Calu3 (cell line): ENCODE measurements at places on chromosomes 6 and 20. TPM values are rescaled to one million over a fixed set of nuclear protein-coding genes. Genes with fewer than 3 reads are reported as not detected.

DNA sequence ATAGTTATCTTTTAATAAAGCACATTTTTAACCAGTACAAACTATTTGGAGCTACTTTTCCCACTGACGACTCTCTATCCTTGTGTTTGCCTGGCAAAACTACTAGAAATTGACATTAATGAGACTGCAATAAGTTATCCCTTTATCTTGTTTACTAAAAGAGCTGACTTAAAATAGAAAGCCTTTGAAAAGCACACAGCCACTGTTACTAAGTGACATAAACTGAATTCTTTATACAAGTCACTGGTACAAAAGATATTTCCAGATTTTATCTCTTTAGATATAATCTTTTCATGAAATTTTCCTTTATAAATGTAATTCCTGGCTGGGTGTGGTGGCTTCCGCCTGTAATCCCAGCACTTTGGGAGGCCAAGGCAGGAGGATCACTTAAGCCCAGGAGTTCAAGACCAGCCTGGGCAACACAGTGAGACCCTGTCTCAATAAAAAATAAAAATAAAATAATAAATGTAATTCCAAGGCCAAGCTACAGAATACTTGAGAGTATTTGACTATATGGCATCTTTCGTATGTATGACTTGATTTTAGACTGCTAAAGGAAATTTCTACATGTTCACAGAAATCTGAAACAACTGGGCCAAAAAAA lies 9.5 kb downstream of the MBOAT1 start:
- DNase-seq: no peak

GRCh38 chr6:1870251-1870650 lies 260.5 kb downstream of the FOXC1 start:
- DNase-seq: no peak

DNA sequence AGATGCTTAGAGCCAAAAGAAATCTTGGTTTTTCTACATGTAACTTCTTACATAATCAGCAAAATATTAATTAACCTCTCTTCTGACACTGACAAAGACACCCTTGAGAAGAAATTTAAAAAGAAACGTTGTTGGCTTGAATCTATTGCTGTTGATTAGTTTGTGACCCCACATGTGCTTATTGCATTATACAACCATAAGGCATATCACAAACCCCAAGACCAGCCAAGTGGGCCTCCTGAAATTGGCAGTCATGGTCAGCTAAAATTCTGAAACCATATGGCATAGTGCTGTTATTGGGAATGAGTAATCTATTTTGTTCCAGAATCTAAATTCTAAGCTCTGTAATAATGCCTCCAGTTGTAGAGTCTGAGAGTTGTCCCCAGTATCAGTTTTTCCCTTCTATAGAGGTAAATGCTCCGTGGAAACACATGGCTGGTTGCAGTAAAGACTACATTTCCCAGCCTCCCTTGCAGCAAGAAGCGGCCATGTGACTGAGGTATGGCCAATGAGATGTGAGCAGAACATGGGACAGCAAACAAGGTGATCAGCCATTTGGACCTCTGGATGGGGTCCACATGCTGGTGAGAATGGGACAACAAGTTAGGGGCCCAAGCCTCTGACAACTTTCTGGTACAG lies 42.3 kb upstream of the PTPN1 start:
- peak; percentile 70 for DNase-seq

GRCh38 chr20:2252419-2252997 lies 43.3 kb upstream of the TGM3 start:
- DNase-seq: no peak

ELOVL5 gene
- total RNA-seq: 95.7 and 114 TPM in 2 replicates

SLC52A3 gene
- 11.1 TPM in 2 replicates for total RNA-seq

FOXF2 gene
- 0.14 and 0.17 TPM in 2 replicates for total RNA-seq

DNA sequence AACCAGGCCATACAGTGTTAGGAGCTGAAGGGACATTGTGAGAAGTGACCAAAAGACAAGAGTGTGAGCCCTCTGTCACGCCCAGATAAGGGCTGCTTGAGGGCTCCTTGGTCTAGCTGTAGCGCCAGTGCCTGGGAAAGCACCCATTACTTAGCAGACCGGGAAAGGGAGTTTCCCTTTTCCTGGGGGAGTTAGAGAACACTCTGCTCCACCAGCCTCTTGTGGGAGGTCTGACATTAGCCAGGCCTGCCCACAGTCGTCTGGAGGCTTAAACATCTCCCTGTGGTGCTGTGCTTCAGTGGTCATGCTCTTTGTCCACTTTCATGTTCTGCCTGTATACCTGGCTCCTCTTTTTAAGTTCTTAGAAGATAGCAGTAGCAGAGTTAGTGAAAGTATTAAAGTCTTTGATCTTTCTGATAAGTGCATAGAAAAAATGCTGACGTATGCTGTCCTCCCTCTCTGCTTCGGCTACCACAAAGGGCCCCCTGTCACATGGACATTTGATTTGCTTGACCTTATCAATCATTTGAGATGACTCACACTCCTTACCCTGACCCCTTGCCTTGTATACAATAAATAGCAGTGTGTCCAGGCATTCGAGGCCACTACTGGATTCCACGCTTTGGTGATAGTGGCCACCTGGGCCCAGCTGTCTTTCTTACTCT lies 201.5 kb upstream of the ECI2 start:
- DNase-seq: no peak

GRCh38 chr6:45415788-45416518 lies 38.2 kb upstream of the SUPT3H start:
- no peak for DNase-seq

GRCh38 chr6:109783250-109783986 lies 92.3 kb downstream of the FIG4 start:
- DNase-seq: no peak

GRCh38 chr6:37495244-37495934 lies 4.3 kb downstream of the CCDC167 start:
- no peak for DNase-seq

SLC35D3 gene
- total RNA-seq: not detected in 2 replicates

ADISSP gene
- total RNA-seq: 27.3 and 29.0 TPM in 2 replicates

GRCh38 chr20:53165452-53165851 lies 193.3 kb downstream of the TSHZ2 start:
- no peak for DNase-seq

SLC16A10 gene
- total RNA-seq: 2.6 TPM in 2 replicates

DNA sequence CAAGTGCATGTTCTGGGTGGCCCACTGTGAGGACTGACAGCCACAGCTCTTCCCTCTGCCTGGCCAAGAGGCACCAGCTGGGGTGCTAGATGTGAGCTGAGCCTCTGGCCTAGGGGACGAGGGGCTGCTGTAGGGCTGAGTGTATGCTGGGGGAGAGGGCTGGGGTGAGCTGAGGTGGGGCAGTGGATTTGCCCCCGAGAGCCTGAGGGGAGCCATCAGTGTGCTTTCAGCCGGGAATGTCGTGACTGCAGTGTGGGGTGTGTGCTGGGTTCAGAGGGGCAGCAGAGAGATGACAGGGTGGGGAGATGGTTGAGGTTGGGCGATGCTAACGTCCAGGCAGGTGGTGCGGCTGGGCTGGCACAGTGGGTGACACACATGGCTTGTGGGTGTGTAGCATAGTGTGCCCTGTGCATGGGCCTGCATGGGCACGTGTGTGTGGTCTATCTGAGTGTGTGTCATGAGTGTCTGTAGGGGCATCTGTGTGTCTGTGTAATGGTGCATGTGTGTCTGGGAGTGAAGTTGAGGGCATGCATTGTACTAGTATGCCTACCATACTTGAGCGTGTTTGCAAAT lies 46.0 kb upstream of the BLCAP start:
- DNase-seq: no peak

SLC17A2 gene
- not detected in 2 replicates for total RNA-seq
